ENCODE measurements at places on chromosomes 2 and 18.
A peak's percentile ranks its signal among the peaks of the same experiment; 100 is the strongest.

GRCh38 chr18:8106603-8107002 lies 502.6 kb upstream of the RAB12 start:
- H3K36me3 ChIP-seq: peaks cover 13% of the 10 kb centered on the region
- H3K4me1 ChIP-seq: peaks cover 2% of the 10 kb centered on the region
- no peak for DNase-seq
- no peak overlapping the region for H3K4me3 ChIP-seq
- H3K27ac ChIP-seq: no peak overlapping the region

DNA sequence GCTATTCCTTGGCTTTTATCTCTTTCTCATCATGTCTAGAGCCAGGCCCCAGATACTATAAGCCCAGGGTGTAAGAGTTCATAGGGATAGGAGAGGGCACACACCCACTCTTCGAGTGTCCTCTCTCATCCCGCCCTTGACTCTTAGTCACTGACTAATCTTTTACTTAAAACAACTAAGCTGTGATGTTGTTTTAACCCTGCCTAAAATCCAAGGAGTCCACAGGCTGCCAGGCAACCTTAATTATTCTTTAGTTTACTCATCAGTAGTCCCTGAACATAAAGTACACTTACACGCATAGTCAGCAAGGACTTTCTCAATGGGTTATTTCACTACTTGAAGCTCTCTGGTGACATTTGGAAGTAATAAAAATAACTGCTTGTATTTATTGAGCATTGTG lies 28.4 kb downstream of the GREB1L start:
- no peak overlapping the region for H3K27ac ChIP-seq
- H3K4me3 ChIP-seq: no peak overlapping the region
- H3K36me3 ChIP-seq: no peaks in the 10 kb centered on the region

GRCh38 chr2:127640082-127641072 lies 5.6 kb upstream of the GPR17 start:
- DNase-seq: no peak
- H3K4me1 ChIP-seq: peaks cover 31% of the 10 kb centered on the region
- H3K27ac ChIP-seq: no peak overlapping the region
- H3K36me3 ChIP-seq: peaks cover 16% of the 10 kb centered on the region
- H3K4me3 ChIP-seq: no peak overlapping the region
- no peaks in the 10 kb centered on the region for H3K27me3 ChIP-seq

DNA sequence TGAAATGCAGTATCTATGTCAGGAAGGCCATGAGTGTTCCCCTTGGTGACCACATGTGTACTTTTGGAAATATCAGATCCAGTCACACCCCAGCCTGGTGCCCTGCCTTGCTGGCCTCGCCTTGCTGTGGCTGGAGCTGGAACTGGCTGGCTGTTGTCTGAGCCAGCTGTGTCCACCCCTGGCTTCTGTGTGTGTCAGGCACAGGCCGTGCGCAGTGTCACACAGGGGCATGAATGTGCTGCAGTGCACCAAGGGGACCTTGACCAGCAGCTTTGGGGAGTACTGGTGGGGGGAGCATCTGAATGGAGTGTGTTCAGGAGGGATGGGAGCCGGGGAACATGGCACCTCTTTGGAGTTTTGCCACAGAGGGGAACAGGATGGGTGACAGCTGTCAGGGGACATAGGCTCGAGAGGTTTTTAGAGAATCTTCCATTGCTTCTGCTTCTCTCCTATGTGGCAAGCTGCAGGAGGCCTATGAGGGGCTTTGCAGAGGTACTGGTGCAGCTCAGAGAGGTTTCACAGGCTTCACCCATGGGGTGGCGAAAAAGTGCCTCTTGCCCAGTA lies 44.7 kb upstream of the FAHD2A start:
- H3K4me3 ChIP-seq: no peak overlapping the region
- H3K4me1 ChIP-seq: peaks cover 10% of the 10 kb centered on the region
- no peak for DNase-seq

GRCh38 chr18:13416848-13417247 lies 198.3 kb downstream of the LDLRAD4 start:
- H3K36me3 ChIP-seq: no peaks in the 10 kb centered on the region
- H3K27ac ChIP-seq: no peak overlapping the region
- H3K4me3 ChIP-seq: no peak overlapping the region
- no peaks in the 10 kb centered on the region for H3K27me3 ChIP-seq

DNA sequence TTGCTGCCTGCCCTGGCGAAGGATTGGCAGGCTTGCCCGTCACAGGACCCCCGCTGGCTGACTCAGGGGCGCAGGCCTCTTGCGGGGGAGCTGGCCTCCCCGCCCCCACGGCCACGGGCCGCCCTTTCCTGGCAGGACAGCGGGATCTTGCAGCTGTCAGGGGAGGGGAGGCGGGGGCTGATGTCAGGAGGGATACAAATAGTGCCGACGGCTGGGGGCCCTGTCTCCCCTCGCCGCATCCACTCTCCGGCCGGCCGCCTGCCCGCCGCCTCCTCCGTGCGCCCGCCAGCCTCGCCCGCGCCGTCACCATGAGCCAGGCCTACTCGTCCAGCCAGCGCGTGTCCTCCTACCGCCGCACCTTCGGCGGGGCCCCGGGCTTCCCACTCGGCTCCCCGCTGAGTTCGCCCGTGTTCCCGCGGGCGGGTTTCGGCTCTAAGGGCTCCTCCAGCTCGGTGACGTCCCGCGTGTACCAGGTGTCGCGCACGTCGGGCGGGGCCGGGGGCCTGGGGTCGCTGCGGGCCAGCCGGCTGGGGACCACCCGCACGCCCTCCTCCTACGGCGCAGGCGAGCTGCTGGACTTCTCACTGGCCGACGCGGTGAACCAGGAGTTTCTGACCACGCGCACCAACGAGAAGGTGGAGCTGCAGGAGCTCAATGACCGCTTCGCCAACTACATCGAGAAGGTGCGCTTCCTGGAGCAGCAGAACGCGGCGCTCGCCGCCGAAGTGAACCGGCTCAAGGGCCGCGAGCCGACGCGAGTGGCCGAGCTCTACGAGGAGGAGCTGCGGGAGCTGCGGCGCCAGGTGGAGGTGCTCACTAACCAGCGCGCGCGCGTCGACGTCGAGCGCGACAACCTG lies at the start of gene DES:
Gene DES (plus strand): TSS at position 223 of the 857 bp plus-strand sequence. CDS start 86 bp downstream, at position 309.
- H3K27me3 ChIP-seq: peaks cover 9% of the 10 kb centered on the region
- peak within 1 kb of the TSS; percentile 35 for H3K4me3 ChIP-seq
- H3K36me3 ChIP-seq: no peaks in the 10 kb centered on the region
- no peak for DNase-seq

DNA sequence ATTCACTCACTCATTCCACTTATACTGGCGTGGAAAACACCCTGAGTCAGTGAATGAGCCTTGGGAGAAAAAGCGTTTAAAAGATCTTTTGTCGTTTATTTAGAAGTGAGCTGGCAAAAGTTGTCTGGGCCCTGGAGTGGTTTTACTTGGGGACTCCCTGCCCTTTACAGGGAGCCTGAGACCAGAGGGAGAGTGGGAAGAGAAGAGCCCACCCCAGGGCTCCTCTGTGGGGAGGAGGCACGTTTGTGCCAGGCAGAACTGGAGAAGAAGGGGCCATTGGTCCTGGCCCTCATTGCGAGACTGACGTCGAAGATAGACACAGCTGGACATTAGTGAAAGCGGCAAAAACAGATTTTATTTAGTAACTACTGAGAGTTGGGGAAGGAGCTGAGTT lies 25.7 kb downstream of the DCDC2C start:
- no peaks in the 10 kb centered on the region for H3K4me1 ChIP-seq
- H3K4me3 ChIP-seq: no peak overlapping the region
- peaks cover 34% of the 10 kb centered on the region for H3K27me3 ChIP-seq
- H3K27ac ChIP-seq: no peak overlapping the region
- H3K36me3 ChIP-seq: no peaks in the 10 kb centered on the region
- DNase-seq: no peak

DNA sequence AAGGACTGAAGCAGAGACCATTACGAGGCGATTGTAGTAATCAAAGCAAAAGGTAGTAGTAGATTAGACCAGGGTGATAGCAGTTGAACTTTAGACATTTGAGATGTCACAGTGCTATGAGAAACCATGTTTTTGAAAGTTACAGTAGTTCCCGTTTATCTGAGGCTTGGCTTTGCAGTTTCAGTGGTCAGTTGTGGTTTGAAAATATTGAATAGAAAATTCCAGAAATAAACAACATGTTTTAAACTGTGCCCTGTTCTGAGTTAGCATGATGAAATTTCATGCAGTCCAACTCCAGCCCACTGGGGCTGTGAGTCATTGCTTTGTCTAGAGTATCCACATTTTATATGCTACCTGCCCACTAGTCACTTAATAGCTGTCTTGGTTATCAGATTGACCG lies 47.5 kb downstream of the ZNF638 start:
- H3K36me3 ChIP-seq: peaks cover 6% of the 10 kb centered on the region
- DNase-seq: peak; percentile 63
- H3K4me3 ChIP-seq: no peak overlapping the region

- H3K4me3 ChIP-seq: no peak overlapping the region
- H3K27me3 ChIP-seq: peaks cover 17% of the 10 kb centered on the region
- DNase-seq: no peak
- no peaks in the 10 kb centered on the region for H3K36me3 ChIP-seq
- H3K27ac ChIP-seq: no peak overlapping the region
Observed at GRCh38 chr2:172350839-172351479, 76.4 kb upstream of the ITGA6 start.

GRCh38 chr2:19158896-19159295 lies 199.5 kb downstream of the OSR1 start:
- DNase-seq: no peak
- no peaks in the 10 kb centered on the region for H3K36me3 ChIP-seq
- no peaks in the 10 kb centered on the region for H3K27me3 ChIP-seq

GRCh38 chr2:176178038-176178756 lies 10.3 kb upstream of the HOXD1 start:
- H3K27me3 ChIP-seq: peaks cover 82% of the 10 kb centered on the region
- H3K4me3 ChIP-seq: peak overlapping the region; percentile 83
- no peaks in the 10 kb centered on the region for H3K36me3 ChIP-seq
- H3K27ac ChIP-seq: no peak overlapping the region
- DNase-seq: no peak

GRCh38 chr18:46711444-46711863 lies 45.4 kb downstream of the ST8SIA5 start:
- H3K4me3 ChIP-seq: no peak overlapping the region
- DNase-seq: peak; percentile 63
- no peak overlapping the region for H3K27ac ChIP-seq
- no peaks in the 10 kb centered on the region for H3K4me1 ChIP-seq
- H3K27me3 ChIP-seq: peaks cover 26% of the 10 kb centered on the region

DNA sequence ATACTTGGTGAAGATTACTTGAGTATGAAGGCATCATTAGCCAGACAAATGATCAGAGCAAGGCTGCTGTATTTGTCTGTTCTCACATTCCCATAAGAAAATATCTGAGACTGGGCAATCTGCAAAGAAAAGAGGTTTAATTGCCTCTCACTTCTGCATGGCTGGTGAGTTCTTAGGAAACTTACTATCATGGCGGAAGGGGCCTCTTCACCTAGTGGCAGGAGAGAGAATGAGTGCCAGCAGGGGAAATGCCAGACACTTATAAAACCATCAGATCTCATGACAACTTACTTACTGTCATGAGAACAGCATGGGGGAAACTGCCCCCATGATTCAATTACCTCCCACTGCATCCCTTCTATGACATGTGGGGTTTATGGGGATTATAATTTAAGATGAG lies 452.3 kb downstream of the GALR1 start:
- no peaks in the 10 kb centered on the region for H3K4me1 ChIP-seq
- no peak for DNase-seq

- H3K4me3 ChIP-seq: no peak overlapping the region
- no peaks in the 10 kb centered on the region for H3K36me3 ChIP-seq
- no peak for DNase-seq
Observed at GRCh38 chr2:129483366-129483765, 496.1 kb upstream of the RAB6C start.

- no peak overlapping the region for H3K4me3 ChIP-seq
- no peaks in the 10 kb centered on the region for H3K27me3 ChIP-seq
- H3K4me1 ChIP-seq: no peaks in the 10 kb centered on the region
- DNase-seq: no peak
- H3K27ac ChIP-seq: no peak overlapping the region
Observed at GRCh38 chr2:222888716-222889115, 27.9 kb downstream of the ACSL3 start.

DNA sequence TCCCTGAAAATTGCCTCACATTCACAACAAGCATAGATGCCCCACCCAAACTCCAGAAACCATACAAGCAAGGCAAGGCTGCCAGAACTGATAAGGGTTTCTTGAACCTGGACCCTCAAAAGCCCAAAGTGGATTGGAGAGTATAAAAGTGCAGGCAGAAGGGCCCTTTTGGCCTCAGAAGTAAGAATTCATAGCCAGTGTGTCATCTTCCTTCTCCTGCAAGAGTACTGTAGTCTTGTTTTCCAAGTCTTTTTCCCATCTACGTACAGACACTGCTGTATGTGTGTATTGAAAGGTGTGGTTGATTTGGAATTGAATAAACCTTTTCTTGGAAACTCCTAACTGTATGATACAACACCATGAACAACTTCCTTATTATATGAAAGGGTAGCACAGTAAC lies 46.8 kb downstream of the ZC3H15 start:
- H3K27ac ChIP-seq: no peak overlapping the region
- no peaks in the 10 kb centered on the region for H3K36me3 ChIP-seq
- H3K4me1 ChIP-seq: no peaks in the 10 kb centered on the region
- no peak overlapping the region for H3K4me3 ChIP-seq
- DNase-seq: no peak
- H3K27me3 ChIP-seq: no peaks in the 10 kb centered on the region

GRCh38 chr18:44719519-44720060 lies 38.9 kb downstream of the SETBP1 start:
- no peak overlapping the region for H3K27ac ChIP-seq
- no peak overlapping the region for H3K4me3 ChIP-seq
- no peaks in the 10 kb centered on the region for H3K27me3 ChIP-seq
- DNase-seq: no peak

DNA sequence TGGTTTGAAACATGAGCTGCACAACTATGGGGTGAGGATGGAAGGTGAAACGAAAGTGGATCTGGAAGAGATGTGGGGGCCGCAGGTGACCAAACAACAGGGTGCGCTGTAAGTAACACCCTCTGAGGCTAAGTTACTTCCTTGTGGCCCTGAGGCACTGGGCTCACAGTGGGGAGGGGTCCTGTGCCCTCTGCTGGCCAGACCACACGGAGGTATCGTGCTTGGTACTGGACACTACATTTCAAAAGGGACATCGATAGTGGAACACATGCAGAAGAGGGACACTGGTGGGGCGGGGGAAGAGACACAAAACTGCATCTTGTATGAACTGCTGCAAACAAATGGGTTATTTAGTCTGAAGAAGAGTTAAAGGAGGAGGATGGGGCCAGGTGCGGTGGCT lies 110.6 kb downstream of the CLIP4 start:
- DNase-seq: no peak
- no peak overlapping the region for H3K4me3 ChIP-seq
- no peak overlapping the region for H3K27ac ChIP-seq
- H3K27me3 ChIP-seq: peaks cover 48% of the 10 kb centered on the region
- H3K36me3 ChIP-seq: no peaks in the 10 kb centered on the region

GRCh38 chr2:229410264-229410663 lies 139.2 kb upstream of the PID1 start:
- H3K4me3 ChIP-seq: no peak overlapping the region
- H3K27me3 ChIP-seq: no peaks in the 10 kb centered on the region
- H3K4me1 ChIP-seq: peaks cover 4% of the 10 kb centered on the region
- no peak overlapping the region for H3K27ac ChIP-seq
- no peaks in the 10 kb centered on the region for H3K36me3 ChIP-seq
- no peak for DNase-seq
